ENCODE measurements at places on chromosomes 13 and 19. TPM values are rescaled to one million over a fixed set of nuclear protein-coding genes. Genes with fewer than 3 reads are reported as not detected.

Gene RXFP2
- not detected for polyA plus RNA-seq

Gene ZSCAN1
- 1.1 TPM for polyA plus RNA-seq

Gene EEF1AKMT1
- 8.7 TPM for polyA plus RNA-seq

Gene LILRB4
- 4.7 TPM for polyA plus RNA-seq

Gene NXNL1
- polyA plus RNA-seq, result not detected

Gene LPAR2
- 17.6 TPM for polyA plus RNA-seq

Gene ZNF681
- polyA plus RNA-seq, result 1.1 TPM

Gene CGB2
- not detected for polyA plus RNA-seq

Gene OR7A5
- polyA plus RNA-seq, result 1.8 TPM

Gene ZNF793
- polyA plus RNA-seq, result 3.3 TPM

Gene KIR3DL2
- polyA plus RNA-seq, result not detected

Gene CEACAM21
- polyA plus RNA-seq, result not detected

Gene PSG7
- not detected for polyA plus RNA-seq

Gene ZBTB32
- polyA plus RNA-seq, result not detected

Gene ETV2
- polyA plus RNA-seq, result 5.6 TPM

Gene MYBPC2
- not detected for polyA plus RNA-seq

Gene SYCN
- not detected for polyA plus RNA-seq

Gene ZNF536
- 36.2 TPM for polyA plus RNA-seq

Gene GGN
- 3.3 TPM for polyA plus RNA-seq

Gene PTPRH
- 4.5 TPM for polyA plus RNA-seq

Gene PLD3
- polyA plus RNA-seq, result 467 TPM

Gene GPATCH1
- polyA plus RNA-seq, result 24.2 TPM

Measured in brain (organoid and tissue), 16 donors.